ENCODE measurements at places on chromosomes 16 and 17.

DNA sequence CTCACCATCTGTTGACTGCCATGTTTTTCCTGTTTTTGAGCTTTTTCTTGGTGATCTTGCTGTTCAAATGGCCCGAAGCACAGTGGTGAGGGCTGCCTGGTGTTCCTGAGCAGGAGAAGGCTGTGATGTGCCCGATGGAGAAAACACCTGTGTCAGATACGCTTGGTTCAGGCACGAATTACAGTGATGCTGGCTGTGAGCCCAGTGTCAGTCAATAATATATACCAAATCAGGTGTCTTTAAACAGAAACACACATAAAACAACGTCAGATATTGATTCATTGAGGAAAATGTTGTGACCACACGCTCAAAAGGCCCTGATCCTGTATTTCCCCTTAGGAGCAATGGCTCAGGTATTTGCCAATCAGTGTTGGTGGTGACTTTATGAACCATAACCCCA is 111.7 kb downstream of the SDR42E1 start:
- no peak for DNase-seq

DNA sequence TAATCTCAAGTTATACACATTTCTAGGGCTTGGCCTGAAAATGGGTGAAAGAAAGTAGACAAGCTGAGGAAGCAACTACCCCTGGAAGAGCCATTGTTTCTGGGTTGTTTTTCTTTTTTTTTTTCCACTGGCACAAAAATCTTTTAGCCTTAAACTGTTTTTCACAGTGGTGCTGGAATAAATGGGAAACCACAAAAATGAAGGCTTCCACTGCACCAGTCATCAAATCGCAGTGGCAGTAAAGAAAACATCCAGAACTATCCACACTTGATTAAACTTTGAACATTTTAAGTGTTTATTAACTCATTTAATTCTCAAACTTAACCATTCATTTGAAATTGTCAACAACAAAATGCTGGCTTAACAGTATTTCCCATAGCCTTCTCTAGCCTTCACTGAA is 14.3 kb downstream of the CMTM4 start:
- no peak for DNase-seq

GRCh38 chr16:50688867-50689266 is 4.5 kb upstream of the NOD2 start:
- no peak for DNase-seq

DNA sequence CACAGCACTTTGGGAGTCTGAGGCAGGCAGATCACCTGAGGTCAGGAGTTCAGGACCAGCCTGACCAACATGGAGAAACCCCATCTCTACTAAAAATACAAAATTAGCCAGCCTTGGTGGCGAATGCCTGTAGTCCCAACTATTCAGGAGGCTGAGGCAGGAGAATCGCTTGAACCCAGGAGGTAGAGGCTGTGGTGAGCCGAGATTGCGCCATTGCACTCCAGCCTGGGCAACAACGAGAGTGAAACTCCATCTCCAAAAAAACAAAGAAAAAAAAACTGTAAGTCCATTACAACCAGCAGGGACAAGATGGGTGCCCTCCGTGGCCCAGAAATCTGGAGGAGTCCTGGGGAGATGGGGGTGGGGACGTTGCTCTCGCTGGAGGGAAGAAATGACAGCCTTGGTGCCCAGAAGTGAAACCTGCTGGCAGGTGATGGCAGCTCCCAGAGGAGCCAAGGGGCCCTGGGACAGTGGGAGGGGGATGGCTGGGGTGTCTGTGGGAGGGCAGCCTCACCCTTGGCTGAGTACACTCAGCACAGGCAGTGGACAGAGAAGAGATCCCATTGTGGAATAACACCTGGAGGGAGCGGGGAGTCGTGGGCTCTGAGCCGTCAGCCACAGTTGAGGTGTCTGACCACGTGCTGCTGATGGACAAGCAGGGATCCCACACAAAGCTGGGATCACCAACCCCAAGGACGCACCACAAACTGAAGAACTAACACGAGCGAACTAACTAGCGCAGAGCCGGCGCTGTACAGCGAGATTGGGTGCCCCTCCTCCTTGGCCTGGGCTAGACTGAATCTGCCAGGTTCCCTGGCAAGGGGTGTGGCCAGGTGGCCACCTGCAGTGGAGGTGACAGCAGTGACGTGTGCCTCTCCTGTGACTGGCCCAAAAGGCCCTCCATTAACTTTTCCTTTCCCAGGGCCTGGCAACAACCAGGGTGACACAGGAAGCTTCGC is 46.9 kb upstream of the BAHCC1 start:
- DNase-seq = no peak

GRCh38 chr17:61000911-61001310 is 323.3 kb downstream of the BCAS3 start:
- DNase-seq = no peak

- no peak for DNase-seq
Observed at GRCh38 chr17:65226227-65226626, 89.1 kb downstream of the RGS9 start.

GRCh38 chr17:81582341-81582740 is 30.2 kb upstream of the FAAP100 start:
- DNase-seq = no peak

DNA sequence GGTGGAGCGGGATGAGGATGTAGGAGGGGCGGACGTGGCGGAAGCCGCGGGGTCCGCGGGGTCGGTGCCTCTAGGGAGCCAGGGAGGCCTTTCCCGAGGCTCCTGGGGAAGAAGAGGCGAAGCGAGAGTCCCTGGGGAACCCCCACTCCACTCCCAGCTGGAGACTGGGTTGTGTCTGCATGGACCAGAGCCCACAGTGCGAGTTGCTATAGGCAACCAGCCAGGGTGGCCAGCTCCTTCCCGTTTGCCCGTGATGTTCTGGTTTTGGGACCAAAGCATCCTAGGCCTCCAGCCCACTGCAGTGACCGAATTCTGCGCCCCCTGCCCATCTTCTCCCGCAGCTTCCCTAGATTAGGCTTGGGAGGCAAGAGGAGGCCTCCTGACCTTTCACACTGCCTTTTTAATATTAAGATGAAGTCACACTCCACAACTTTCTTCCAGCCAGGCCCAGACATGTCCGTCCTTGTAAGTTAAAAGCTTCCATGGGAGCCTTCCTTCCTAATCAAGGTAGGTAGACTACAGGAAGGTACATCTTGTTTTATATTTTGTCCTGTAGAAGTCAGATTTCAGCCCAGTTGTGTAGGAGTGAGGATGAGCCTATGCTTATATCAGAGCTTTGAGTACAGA is 469 bp downstream of the AMZ2 start:
- DNase-seq = no peak
